T-helper 17 cell (primary cell): ENCODE measurements at places on chromosomes 12 and 14.

- no peak for DNase-seq
Observed at GRCh38 chr12:22059976-22060647, 14.1 kb downstream of the CMAS start.

- peak; percentile 39 for DNase-seq
Observed at GRCh38 chr12:54958048-54958658, 26.4 kb downstream of the TESPA1 start.

DNA sequence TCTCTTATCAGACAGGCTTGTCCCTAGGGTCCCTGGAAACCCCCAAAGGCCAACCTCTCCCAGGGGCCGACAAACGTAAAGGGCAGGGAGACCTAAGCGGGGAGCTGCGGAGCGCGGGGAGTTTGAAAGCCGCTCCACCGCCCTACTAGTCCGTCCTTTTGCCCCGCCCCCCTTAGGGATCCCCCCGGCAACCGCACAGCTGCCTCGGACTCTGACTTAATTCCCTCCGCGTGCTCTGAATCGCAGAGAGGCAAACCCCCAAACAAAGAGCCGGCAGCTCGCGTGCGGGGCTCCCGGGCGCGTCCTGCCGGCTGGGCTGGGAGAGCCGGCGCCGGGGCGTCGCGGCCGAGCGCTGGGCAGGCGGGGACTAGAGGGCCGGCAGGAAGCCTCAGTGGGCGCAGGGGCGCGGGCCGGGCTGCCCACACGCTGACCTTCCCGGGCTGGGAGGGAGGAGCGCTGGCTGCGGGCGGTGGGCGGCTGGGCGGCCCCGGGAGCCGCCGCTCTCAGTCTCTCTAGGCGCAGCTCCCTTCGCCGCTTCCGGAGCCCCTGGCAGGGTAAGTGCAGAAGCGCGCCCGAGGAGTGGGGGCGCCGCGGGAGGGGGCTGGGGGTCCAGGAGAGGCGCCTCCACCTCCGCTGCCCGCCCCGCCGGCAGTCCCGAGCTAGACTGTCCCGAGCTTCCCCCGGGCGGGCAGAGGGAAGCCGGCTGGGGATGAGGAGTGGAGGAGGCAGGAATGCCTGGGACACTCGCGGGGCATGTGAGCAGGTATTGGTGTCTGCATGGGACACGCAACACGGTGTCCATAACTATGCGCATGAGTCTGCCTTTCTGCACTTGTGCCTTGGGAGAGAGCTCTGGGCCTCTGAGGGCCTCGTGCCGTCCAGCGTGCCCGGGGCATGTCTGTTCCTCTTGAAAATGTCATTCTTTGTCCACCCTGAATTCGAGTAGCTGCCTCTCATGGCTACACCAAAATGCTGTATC, at the start of gene TSPAN11:
TSS of gene TSPAN11 (plus strand) at position 506 of the 979 bp plus-strand sequence. CDS start 27,244 bp downstream, outside the sequence.
- DNase-seq: no peak

DNA sequence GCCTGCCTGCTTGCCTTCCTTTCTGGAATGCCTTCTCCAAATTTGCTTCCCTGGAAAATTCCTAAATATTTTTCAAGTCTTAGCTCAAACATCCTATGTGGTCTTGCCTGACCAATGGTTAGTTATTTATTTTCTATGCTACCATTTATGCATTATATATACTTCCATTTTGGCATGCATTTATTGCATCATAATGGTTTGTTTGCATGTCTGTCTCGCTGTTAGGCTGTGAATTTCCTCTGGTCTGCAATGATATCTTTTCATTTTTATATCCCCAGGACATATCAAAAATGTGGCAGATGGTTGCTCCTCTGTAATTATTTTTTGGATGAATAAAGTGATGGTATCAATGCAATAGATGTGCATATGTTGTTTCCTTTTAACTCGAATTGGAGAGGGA, 30.5 kb downstream of the ATL1 start:
- no peak for DNase-seq

- no peak for DNase-seq
Observed at GRCh38 chr14:63996625-63997220, 143.9 kb downstream of the SYNE2 start.

DNA sequence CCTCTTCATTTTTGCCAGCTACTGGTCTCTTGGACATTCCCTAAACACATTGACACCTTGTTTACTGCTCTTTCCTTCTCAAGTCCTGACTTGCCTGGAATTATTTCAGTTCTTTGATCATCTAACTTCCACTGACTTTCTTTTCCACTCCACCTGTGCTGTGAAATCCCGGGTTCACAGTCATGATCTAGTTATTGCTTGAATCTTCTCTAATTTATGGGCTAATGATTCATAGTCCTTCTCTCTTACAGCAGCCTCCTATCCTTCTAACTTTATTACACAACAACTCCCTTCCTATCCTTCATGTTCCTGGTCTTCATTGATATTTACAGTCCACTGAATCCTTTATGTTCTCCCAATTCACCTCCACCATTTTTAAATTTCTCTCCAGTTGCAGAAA, 260.1 kb downstream of the C12orf75 start:
- DNase-seq: no peak

DNA sequence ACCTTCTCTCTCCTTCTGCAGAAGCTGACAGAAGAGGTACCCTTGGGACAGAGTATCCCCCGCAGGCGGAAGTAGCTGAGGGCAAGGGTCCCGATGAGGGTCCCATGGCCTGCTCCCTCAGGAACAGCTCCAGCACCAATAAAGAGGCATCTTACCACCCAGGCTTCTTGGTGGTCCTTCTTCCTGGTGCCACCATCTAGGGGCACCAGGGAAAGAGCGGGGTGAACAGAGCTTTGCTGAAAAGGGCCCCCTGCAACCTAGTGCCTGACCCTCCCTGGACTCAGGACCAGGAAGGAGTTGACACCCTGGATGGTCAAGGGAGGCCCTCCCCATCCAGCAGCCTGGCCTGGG, 591 bp upstream of the IRF9 start:
- no peak for DNase-seq

- no peak for DNase-seq
Observed at GRCh38 chr12:11821386-11822080, 172.1 kb downstream of the ETV6 start.

DNA sequence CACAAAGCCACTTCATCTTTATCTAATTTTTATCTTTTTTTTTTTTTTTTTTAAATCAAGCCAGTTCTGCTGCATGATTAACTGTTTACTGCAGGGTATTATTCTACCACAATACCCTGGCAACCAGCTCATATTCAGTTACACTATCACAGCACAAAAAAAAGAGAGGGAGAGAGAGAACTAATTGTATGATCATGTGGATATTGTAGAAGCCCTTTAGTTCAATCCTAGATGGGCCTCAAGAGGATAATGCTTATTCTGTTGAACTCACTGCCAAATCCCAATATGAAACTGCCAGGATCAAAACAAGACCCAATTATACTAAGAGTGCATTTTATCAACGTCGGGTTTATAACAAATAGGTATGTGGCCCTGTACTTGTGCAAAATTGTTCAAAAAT, 51.5 kb downstream of the MED13L start:
- no peak for DNase-seq

GRCh38 chr14:101121508-101122139, 218.1 kb upstream of the RTL1 start:
- DNase-seq: no peak

GRCh38 chr12:77299001-77299400, 233.6 kb upstream of the E2F7 start:
- DNase-seq: no peak

- no peak for DNase-seq
Observed at GRCh38 chr12:68119724-68120211, 39.8 kb downstream of the IFNG start.

DNA sequence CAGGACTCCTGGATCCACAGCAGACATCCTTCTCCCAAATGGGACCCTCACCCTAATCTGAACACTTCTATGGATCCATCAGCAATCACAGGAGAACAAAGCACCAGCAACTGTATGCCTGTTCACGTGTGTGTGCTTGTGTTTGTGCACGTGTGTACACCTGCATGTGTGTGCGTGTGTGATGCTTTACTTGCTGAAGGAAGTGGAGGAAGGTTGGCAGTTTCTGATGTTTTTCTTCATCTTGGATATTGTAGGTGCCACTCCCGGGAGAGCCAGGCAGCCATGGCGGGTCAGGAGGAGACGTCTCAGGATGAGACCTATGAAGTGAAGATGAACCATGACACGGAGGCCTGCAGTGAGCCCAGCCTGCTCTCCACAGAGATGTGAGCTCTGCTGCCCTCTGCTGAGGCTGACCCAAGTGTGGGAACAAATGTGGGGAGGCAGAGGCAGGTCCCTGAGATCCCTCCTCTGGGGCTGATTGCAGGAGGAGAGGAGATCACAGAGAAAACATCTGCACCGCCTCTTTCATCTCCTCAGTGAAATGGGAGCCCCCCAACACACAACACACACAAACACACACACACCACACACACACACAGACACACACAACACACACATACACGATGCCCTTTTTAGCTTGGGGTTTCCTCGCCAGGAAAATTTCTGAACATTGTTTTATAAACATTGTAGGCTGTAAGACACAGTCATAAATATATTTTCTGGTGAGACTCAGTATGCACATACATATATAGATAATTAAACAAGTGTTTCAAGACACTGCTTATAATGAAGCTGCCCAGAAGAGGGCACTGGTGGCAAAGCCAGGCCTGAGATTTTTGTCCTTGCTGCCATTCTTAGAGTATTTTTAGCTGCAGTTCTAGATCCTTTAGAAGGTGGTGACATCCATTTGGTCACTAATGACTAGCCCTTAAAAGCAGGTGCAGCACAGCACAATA, 112.2 kb upstream of the FKBP4 start:
- no peak for DNase-seq

GRCh38 chr12:124347335-124347734, 52.4 kb downstream of the RFLNA start:
- DNase-seq: no peak

DNA sequence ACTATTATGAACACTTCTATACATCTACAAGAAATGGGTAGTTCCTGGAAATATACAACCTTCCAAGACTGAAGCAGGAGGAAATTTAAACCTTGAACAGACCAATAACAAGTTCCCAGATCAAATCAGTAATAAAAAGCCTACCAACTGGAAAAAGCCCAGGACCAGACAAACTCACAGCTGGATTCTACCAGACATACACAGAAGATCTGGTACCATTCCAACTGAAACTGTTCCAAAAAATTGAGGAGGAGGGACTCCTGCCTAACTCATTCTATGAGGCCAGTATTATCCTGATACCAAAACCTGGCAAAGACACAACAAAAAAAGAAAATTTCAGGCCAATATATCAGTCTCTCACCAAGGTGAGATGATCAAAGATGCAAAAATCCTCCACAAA, 189.4 kb downstream of the RPS29 start:
- DNase-seq: no peak

GRCh38 chr14:52003324-52003723, 14.0 kb downstream of the RTRAF start:
- no peak for DNase-seq

- DNase-seq: no peak
Observed at GRCh38 chr12:48104531-48104930, 1.3 kb downstream of the SENP1 start.
